ENCODE measurements at places on chromosomes 4 and X. TPM values are rescaled to one million over a fixed set of nuclear protein-coding genes. Genes with fewer than 3 reads are reported as not detected.

DNA sequence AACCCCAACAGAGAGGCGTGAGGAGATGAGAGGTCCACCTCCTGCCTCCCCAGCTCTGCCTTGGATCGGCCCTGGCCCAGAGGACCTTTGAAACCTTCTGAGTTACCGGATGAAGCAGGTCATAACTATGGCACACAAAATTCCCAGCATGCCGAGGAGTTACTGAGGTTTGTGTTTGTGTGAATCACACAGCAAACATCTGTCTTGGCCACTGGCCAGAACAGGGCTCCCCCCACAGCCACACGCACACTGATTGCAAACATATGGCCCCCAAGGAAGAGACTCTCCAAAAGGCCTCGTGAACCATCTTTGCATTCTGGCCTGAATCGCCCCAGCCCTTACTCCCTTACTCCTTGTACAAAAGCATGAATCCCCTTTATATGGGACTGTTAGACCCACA is 18.9 kb downstream of the RPS4X start:
- DNase-seq, result no peak

- DNase-seq, result peak; percentile 50
Measured at GRCh38 chrX:19869193-19869592, 18.2 kb downstream of the SH3KBP1 start.

GRCh38 chr4:174318829-174319764 is 35.4 kb downstream of the CEP44 start:
- DNase-seq, result peak; percentile 40

- no peak for DNase-seq
Measured at GRCh38 chr4:100977746-100978397, 369.5 kb downstream of the PPP3CA start.

RAI2 gene
- total RNA-seq, result 0.15 TPM

- DNase-seq, result no peak
Measured at GRCh38 chr4:71211748-71212147, 127.1 kb upstream of the SLC4A4 start.

GRCh38 chr4:12881945-12882584 is 602.1 kb downstream of the RAB28 start:
- no peak for DNase-seq

PLXNB3 gene
- 0.52 TPM for total RNA-seq

- DNase-seq, result no peak
Measured at GRCh38 chrX:96224279-96224678, 460.4 kb upstream of the DIAPH2 start.

DNA sequence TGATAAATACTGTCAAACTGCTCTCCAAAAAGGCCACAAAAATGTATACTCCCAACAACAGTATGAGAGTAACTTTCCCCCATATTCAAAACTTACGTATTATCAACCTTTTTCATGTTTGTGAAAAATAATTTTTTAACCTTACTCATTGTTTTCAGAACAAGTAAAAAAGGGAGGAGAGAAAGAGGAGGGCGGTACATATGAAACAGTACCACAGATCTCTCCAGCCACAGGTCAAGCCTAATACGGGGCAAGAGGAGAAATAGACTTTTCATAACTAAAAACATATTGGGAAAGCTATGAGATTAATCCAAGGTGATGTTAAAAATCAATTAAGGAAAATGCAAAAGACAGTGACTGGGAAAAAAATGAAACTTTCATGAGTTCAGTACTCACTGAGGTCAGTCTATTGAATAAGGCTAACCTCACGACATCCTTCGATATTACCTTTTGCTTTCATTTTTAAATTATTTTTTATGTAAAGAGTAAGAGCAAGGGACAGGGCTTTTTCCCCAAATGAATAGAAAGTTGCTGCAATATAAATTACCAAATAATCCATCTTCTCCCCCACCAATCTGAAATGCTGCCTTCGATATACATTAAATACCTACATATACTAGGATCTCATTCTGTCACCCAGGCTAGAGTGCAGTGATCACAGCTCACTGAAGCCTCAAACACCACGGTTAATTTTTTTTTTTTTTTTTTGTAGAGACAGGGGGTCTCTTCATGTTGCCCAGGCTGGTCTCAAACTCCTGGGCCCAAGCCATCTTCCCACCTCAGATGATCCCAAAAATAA is 25.3 kb downstream of the FBXW7 start:
- no peak for DNase-seq

- no peak for DNase-seq
Measured at GRCh38 chrX:133516686-133517085, 101.4 kb upstream of the GPC4 start.

GRCh38 chrX:38273453-38273852 is 52.8 kb upstream of the SRPX start:
- no peak for DNase-seq

DNA sequence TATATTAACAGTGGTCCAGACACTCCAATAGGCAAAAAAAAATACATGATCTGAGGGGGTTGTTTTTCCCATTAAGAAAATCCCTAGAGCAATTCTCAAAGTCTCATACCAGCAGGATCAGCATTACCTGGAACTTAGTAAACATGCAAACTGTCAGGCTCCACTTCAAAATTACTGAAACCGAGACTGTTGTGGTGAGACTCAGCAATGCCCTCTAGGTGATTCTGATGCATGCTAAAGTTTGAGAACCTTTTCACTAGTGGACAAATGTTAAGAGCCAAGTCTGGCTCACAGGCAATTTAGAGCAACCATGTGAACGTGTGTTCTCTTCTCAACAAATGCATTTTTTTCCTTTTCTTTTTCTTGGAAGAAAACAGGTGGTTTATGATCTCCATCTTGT is 30.2 kb downstream of the NEK1 start:
- no peak for DNase-seq

- DNase-seq, result no peak
Measured at GRCh38 chr4:80322716-80323115, 12.8 kb upstream of the CFAP299 start.

GRCh38 chr4:181289198-181289597 is 954.0 kb upstream of the TENM3 start:
- DNase-seq, result no peak

- DNase-seq, result no peak
Measured at GRCh38 chr4:34139346-34139745, 2105.0 kb downstream of the ARAP2 start.

RTL5 gene
- 1.1 TPM for total RNA-seq

SPRY1 gene
- 6.4 TPM for total RNA-seq

TKTL1 gene
- total RNA-seq, result 8.1 TPM

Data from CD4-positive, CD25-positive, alpha-beta regulatory T cell (primary cell).